ENCODE measurements at places on chromosomes 4 and X.

DNA sequence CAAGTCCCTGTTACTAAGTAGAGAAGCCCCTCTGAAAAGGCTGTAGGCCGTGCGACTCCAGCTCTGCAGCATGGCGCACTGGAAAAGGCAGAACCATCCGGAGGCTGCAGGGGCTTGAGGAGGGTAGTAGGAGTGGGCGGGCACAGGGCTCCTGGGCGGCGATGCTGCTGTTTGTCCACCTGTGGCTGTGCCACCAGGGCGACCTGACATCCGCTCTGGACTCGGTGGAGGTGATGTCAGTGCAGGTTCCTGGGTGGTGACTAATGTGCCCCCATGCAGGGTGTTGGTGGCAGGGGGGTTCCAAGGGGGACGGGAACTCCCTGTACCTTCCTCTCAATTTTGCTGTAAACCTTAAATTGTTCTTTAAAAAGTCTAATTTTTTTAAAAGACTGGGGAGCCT, 58.3 kb downstream of the PCGF3 start:
- DNase-seq: no peak

DNA sequence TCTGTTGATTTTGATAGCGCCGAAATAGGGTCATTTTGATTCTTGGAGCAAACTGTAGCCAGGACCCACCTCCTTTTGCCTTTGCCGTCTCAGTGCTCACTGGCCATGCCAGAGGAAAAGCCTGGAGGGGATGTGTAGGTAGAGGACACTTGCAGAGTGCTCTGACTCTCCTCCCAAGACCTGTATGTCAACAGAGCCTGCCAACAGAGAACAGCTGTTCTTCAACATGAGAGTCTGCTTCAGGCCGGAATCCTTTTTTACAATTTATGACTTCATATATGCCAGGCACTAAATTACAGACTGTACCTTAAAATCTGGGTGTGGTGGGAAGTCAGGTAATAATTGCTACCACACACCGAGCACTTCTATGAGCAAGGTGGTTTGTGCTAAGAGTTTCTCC, 94.2 kb downstream of the KDR start:
- no peak for DNase-seq

DNA sequence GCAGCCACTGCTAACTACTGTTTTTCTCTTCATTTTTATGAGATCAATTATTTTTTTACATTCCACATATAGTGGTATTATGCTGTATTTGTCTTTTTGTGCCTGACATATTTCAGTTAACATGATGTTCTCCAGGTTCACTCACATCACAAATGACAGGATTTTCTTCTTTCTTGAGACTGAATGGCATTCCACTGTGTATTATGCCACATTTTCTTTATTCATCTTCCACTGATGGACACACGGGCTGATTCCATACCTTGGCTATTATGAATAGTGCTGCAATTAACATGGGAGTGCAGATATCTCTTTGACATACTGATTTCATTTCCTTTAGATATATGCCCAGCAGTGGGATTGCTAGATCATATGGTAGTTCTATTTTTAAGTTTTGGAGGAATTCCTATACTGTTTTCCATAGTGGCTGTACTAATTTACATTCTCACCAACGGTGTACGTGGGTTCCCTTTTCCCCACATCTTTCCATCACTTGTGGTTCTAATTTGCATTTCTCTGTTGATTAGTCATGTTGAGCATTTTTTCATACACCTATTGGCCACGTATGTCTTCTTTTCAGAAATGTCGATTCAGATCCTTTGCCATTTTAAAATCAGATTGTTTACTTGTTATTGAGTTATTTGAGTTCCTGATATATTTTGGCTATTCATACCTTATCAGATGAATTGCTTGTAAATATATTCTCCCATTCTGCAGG, 14.9 kb upstream of the ZCCHC4 start:
- DNase-seq: no peak

DNA sequence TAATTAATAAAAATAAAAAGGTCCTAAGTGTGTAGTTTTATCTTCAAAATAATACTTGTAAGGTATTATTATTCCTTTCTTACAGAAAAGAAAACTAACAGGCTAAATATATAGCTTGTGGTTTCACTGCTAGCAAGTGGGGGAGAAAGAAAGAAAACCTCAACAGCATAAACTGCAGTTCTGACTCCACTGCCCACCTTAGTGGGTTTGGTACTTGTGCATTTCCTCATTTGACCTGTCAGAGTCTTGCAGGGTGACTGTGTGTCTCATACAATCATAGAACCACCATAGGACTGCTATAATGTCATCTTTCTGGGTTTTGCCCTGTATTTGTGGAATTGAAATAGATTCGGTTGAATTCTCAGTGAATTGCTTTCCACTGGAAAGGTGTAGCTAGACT, 94.7 kb upstream of the PUDP start:
- DNase-seq: no peak

- DNase-seq: no peak
Observed at GRCh38 chrX:39852491-39852890, 245.3 kb downstream of the BCOR start.

Measured in stimulated activated CD4-positive, alpha-beta T cell treated with anti-CD3 and anti-CD28 coated beads, Interleukin-15, amount 100 ng/mL, for 1 hour (primary cell).